WERI-Rb-1 (cell line): ENCODE measurements at places on chromosomes 7 and 10.

DNA sequence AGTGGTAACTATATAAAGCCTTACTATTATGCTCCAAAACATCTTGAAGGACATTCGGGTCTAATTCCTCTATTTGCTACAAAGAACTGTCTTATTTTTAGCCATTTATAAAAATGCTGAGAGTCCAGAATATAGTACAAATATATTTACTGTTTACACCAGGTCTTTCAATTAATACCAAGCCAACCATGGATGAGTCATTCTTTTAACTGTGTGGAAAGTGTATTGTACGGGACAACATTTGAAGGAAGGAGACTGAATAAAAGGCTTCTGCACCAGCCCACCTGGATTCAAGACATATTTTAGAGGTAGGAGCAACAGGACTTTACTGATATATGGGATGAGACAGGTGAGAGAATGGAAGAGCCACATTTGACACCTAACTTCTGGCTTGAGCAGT, 35.4 kb downstream of the MASTL start:
- no peak for DNase-seq

DNA sequence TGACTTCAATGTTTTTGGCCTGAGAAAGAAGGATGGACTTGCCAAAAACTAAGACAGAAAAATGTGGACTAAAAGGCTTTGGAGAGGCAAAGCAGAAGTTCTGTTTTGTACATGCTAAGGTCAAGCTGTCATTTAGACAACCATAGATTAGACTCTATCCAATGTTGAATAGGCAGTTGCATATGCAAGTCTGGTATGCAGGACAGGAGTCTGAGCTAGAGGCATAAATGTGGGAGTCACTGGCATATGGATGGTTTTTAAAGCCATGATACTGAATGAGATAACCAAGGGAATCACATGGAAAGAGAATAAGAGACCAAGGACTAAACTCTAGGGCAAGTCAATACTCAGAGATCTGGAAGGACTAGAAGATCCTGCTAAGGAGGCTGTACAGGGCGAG, 164.1 kb downstream of the LSM5 start:
- no peak for DNase-seq

GRCh38 chr7:3569643-3570042, 268.6 kb downstream of the SDK1 start:
- no peak for DNase-seq

DNA sequence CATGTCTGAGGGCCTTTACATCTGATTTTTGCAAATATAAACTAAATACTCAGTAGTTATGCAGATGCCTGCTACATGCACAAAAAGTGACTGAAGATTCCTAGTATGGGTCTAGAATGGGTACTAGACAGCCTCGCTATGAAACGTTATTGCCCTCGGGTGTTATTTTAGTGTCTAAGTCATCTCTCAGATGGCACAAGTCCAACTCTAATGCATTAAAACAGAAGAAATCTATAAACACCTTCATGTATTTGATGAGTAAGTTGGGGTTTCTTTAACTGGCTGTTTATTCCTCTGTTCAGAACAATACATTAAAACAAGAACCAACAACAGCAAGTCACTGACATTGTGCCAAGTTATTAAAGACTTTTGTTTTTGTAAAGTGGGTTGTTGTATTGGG, 41.6 kb downstream of the TEX36 start:
- no peak for DNase-seq

DNA sequence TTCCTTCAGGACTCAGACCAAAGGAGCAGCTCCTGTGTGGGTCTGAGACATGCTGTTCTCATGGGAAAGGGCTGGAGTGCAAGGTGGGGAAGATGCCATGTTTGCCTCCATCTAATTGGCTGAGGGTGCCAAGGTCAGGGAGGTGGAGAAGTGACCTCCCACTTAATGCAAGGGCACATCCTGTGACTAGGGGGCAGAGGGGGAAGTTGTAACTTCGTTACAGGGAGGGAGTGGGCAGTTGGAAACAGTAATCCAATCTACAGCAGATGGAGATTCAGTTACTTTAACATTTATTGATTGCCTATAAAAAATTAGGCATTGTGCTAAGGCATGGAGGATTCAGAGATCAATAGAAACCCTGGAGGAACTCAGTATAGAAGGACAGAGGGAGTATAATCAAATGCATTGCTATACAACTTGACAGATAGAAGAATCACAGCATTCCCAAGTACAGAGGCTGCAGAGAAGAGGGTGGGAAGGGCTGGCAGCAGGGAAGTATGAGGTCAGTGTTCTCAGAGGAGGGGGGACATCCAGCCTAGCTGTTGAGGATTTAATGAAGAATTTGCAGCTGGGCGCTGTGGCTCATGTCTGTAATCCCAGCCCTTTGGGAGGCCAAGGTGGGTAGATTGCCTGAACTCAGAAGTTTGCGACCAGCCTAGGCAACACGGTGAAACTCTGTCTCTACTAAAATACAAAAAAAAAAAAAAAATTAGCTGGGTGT, 75.9 kb downstream of the CCNY start:
- DNase-seq = no peak

- no peak for DNase-seq
These were observed 359.4 kb upstream of the CELF2 start for GRCh38 chr10:10658172-10658785.

GRCh38 chr7:112615701-112616100, 134.9 kb downstream of the LSMEM1 start:
- DNase-seq = no peak

GRCh38 chr10:97729014-97729413, 7.9 kb upstream of the ZFYVE27 start:
- no peak for DNase-seq

DNA sequence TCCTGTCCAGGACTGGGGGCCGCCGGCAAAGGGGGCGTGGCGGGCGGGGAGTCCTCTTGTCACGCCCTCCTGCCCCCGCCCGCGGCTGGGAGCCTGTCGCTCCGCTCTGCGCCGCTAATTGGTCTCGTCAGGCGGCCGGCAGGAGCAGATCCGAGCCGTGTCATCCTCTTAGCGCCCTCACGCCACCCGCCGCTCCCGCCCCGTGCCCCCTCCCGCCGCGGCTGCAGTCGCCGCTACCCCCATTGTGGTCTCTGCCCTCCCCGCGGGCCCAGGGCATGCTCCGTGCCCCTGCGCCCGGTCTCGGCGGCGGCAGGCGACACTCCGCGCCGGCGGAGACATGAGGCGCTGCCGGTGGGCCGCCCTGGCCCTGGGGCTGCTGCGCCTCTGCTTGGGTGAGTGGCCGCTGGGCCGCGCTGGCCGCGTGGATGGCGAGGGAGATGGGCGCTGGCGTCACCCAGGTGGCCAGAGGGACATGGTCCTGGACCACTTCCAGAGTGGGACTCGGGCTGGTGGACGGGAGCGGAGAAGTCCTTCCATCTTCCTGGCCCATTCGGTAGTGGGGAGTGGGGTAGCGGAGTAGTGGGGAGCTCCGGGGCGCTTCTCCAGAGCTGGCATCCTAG, at the start of gene CDHR1:
TSS of gene CDHR1 (plus strand) at position 114 of the 620 bp plus-strand sequence. CDS start at position 338, 224 bp downstream.
- peak; percentile 91 for DNase-seq

- DNase-seq = no peak
These were observed 96.4 kb downstream of the CHST15 start for GRCh38 chr10:123997013-123997412.

- no peak for DNase-seq
These were observed 219.8 kb downstream of the DNAJB9 start for GRCh38 chr7:108789451-108789850.

GRCh38 chr7:825386-825785, 6.9 kb upstream of the SUN1 start:
- no peak for DNase-seq

GRCh38 chr7:12370249-12370648, 33.4 kb downstream of the VWDE start:
- DNase-seq = no peak

DNA sequence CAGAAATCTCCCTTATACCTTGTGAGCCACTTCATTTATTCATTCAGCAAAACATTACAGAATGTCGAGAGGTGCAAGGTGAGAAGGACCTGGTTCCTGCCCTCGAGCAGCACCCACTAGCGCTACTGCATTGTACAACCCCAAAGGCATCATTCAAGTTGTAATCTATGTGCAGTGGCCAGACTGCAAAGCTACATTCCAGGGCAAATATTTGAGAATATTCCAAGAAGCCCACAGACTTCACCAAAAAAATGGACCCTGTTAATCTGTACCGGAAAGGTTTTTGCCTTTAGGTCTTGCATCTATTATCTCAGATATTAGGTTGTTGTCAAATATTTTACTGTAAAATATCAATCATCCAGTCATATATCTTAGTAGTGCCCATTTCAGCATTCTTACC, 295.4 kb upstream of the FZD1 start:
- no peak for DNase-seq

GRCh38 chr10:14010769-14011574, 319.8 kb downstream of the FRMD4A start:
- no peak for DNase-seq

DNA sequence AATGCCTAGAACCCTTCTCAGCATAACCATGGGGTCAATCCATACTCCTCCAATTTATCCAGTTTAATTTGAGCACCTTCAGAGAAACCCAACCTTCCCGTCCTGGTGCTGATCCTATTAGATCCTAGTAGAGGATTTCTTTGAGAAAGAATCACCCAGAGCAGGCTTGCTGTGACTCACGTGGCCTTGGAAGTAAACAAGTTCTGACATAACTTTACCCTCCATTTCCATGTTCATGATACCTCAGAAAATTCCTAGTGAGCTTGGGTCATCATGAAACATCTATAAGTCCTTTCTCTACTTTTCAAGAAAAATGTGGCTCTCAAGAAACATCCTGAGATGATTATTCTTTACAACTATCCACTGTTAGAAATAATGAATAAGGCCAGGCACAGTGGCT, 71.7 kb downstream of the PRLHR start:
- DNase-seq = no peak

- no peak for DNase-seq
These were observed 91.5 kb downstream of the SORBS1 start for GRCh38 chr10:95469676-95470075.

- DNase-seq = no peak
These were observed 81.2 kb downstream of the HIPK2 start for GRCh38 chr7:139696552-139696951.

- no peak for DNase-seq
These were observed 18.6 kb downstream of the RABGEF1 start for GRCh38 chr7:66758950-66759628.

GRCh38 chr10:12350167-12350872, 973 bp downstream of the CAMK1D start:
- peak; percentile 14 for DNase-seq

- no peak for DNase-seq
These were observed 644 bp downstream of the BUD23 start for GRCh38 chr7:73683788-73684693.

DNA sequence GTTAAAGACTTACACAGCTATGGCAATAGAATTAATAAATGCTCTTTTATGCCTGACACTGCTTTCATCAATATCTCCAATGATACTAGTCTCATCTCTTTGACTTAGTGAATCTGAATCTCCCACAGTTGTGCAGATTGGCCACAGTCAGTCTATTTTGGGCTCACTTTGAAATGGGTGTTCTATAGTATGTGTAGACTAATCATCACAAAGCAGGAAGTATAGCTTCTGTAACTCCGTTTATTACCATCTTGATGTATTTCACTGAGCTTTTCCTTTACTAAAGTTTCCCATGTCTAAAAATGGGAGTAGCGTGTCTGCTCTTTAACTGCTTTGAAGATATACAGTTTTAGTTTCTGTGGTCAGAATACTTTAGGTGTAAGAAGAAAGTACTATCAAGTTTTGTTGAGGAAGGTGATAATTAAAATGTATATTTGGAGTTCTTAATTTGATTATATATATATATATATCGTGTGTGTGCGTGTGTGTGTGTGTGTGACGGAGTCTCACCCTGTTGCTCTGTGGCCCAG, 70.1 kb downstream of the ST7 start:
- DNase-seq = no peak
